ENCODE measurements at places on chromosomes 2 and 18.
A peak's percentile ranks its signal among the peaks of the same experiment; 100 is the strongest.

GRCh38 chr2:101823859-101824258 lies 126.4 kb downstream of the MAP4K4 start:
- no peak for DNase-seq

DNA sequence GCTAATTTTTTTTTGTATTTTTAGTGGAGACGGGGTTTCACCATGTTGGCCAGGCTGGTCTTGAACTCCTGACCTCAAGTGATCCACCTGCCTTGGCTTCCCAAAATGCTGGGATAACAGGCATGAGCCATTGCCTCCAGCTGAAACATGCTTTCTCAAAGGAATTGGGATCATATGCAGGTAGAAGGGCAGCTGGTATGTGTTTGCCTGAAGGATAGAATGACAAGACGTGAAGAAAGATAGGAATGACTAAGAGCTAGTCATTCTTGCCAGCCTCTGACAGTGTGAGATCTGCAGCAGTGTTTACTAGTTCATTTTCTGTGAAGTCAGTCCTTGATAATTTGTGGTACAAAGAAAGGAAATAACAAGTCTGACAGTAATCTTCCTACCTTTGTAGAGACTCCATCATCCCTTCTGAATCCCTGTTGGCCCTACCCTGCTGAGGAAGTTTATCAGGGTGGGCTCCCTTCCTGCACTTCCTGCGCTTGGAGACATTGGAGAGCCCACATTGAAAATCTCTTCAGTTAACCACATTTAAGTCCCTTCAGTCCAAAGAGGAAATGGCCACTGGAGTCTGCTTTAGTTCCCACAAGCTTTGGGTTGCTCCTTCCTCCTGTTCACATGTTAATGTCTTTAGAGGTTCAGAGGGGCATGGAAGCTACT lies 14.7 kb downstream of the CFLAR start:
- DNase-seq, result no peak

DNA sequence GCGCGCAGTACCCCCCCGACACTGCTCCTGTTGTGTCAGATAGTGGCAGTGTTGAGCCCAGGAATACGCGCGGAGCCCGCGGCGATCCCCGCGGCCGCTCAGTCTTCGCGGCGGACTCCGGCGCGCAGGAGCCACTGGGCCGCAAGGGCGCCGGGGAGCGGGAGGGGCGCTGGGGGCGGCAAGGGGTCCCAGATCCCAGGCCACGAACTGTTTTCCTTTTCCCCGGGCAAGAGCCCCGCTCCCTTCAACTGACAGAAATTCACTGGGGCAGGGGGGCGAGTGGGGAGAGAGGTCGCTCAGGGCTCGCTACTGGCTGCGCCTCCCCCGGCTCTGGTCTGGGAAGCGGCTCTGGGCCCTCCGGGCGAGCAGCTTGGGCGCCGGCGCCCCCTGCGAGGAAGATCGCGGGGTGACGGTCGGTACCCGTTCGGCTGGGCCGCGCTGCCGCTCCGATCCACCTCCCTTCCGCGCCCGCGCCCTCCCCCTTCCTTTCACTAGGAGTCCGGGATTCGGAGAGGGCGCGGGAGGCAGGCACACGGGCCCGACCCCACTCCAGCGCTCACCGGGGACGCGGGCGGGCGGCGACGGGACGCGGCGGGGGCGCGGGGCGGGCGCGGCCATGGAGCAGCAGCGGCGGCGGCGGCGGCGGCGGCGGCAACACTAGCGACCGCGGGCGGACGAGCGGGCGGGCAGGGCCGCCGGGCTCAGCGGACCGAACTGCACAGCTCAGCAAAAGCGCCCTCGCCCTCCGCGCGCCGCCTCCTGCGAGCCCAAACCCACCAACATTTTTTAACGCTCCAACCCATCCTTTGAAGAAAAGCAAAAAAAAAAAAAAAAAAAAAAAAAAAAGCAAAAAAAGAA lies 1.4 kb upstream of the SETBP1 start:
- peak; percentile 98 for DNase-seq

- DNase-seq, result no peak
Observed at GRCh38 chr2:134836986-134837385, 1.4 kb upstream of the ACMSD start.

GRCh38 chr18:46155641-46156051 lies 51.5 kb downstream of the HAUS1 start:
- DNase-seq, result no peak

GRCh38 chr2:42340045-42340937 lies 20.7 kb downstream of the COX7A2L start:
- peak; percentile 33 for DNase-seq

- DNase-seq, result no peak
Observed at GRCh38 chr2:237672731-237673129, 45.3 kb downstream of the LRRFIP1 start.

DNA sequence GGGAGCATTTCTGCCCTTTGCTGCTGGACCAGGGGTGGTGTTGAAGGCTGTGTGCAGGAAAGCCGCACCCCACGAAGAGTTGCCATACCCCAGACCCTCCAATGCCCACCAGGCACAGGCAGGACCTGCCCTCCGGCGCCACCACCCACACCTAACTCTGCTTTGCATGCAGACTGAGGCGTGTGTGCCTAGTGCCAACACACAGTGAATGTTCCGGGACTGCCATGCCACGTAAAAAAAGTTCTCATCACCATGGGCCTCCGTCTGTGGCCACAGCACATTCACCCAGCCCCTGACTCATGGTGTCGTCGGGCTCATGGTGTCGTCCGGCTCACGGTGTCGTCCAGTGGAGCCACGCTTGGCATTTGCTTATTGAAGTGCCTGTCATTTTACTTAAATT lies 184.9 kb upstream of the RAB6C start:
- no peak for DNase-seq

DNA sequence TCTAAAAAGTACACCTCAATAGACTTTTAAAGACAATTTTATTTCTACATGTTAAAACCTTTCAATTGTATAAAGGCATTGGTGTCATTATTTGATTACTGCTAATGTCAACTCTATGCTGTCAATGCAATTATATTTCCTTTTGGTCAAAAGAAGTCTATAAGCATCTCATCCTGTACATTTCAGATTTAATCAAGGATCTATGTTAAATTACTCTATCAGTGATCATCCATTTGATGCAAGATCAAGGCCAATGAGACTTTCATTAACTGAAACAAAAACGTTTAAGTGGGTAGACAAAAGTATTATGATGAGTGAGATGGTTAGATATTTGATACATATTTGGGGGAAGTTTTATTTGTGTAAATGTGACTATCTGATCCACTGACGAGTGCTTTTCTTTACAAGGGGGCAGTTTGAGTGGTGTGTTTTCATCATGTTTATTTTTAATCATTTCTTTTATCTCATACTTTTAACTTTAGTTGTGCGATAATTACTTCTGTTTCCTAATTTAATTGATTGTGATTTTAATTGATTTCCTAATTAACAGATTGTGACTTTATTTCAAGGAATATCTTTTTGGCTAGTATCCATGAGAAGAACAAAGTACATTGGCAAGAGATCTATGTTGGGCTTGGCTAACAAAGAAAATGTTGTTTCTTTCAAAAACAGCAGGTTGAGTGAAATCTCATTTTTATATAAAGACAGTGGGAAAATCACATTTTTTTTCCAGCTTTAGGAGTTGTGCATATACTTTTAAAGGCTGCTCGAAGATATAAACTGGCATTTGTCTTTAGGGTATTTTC lies 1.1 kb downstream of the ARHGAP28 start:
- DNase-seq, result no peak

DNA sequence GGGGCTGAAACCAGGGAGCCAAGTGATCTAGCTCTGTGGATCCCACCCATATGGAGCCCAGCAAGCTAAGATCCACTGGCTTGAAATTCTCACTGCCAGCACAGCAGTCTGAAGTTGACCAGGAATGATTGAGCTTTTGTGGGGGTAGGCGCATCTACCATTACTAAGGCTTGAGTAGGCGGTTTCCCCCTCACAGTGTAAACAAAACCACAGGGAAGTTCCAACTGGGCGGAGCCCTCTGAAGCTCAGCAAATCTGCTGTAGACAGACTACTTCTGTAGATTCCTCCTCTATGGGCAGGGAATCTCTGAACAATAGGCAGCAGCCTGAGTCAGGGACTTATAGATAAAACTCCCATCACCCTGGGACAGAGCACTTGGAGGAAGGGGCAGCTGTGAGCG lies 96.7 kb downstream of the CCDC148 start:
- no peak for DNase-seq

- DNase-seq, result no peak
Observed at GRCh38 chr2:79822136-79822535, 309.3 kb downstream of the CTNNA2 start.

- no peak for DNase-seq
Observed at GRCh38 chr2:70894765-70895164, 40.9 kb upstream of the ATP6V1B1 start.

- no peak for DNase-seq
Observed at GRCh38 chr2:98674233-98674964, 56.5 kb downstream of the MGAT4A start.

- DNase-seq, result no peak
Observed at GRCh38 chr2:3298191-3298590, 79.4 kb downstream of the EIPR1 start.

GRCh38 chr2:73779467-73780236 lies at the start of gene DUSP11:
Gene DUSP11 (minus strand): TSS chr2:73780103. CDS start chr2:73779974, 129 bp downstream.
- peak; percentile 88 for DNase-seq

DNA sequence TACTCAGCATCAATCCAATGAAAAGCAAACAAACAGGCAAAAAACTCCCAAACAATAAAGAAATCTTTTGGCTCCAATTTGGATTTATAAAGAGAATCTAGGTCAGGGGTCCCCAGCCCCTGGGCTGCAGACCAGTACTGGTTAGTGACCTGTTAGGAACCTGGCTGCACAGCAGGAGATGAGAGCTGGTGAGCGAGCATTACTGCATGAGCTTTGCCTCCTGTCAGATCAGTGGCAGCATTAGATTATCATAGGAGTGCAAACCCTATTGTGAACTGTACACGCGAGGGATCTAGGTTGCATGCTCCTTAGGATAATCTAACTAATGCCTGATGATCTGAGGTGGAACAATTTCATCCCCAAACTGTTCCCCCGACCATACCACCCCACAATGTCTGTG lies 102.2 kb downstream of the KIAA1328 start:
- DNase-seq, result no peak

- no peak for DNase-seq
Observed at GRCh38 chr18:2826581-2826980, 20.2 kb upstream of the EMILIN2 start.

DNA sequence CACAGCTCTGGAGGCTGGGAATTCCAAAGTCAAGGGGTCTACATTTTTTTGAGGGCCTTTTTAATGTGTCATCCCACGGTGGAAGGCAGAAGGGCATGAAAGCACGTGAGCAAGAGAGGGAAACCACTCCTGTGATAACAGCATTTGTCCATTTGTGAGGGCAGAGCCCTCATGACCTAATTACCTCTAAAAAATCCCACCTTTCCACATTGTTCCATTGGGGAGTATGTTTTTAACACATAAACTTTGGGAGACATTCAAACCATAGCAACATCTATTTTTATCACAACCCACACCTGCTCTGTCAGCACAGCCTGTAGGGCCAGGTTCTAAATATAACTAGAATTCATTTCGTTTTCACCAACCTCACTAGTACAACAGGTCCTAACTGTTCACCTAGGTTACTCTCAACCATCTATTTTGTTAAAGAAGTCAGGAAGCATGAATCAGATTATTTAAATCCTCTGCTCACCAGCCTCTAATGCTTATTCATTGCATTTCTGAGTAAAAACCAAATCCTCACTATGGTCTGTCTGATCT lies 92.2 kb upstream of the DPP10 start:
- no peak for DNase-seq

GRCh38 chr18:28287146-28287545 lies 110.2 kb upstream of the CDH2 start:
- no peak for DNase-seq

GRCh38 chr2:108776475-108776874 lies 10.1 kb upstream of the CCDC138 start:
- DNase-seq, result no peak

GRCh38 chr2:113240915-113241911 lies 37.5 kb downstream of the PAX8 start:
- no peak for DNase-seq

DNA sequence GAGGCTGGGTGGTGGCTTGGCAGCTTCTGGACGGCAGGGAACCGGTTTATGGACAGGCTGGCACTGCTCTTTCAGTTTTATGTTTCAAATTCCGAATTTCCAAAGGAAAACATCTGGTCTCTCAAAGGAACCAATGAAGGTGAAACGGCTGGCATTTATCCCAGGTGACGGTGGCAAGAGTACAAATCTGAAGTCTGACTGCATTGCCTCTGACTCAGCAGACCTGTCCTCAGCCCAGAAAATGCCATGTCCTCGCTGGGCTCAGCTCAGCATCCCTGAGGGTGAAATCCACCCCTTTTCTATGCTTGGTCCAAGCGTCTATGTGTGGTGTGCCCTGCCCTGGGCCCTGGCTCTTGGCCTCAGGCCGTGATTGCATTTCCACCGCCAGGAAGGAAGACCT lies 38.1 kb downstream of the NAPG start:
- DNase-seq, result no peak

DNA sequence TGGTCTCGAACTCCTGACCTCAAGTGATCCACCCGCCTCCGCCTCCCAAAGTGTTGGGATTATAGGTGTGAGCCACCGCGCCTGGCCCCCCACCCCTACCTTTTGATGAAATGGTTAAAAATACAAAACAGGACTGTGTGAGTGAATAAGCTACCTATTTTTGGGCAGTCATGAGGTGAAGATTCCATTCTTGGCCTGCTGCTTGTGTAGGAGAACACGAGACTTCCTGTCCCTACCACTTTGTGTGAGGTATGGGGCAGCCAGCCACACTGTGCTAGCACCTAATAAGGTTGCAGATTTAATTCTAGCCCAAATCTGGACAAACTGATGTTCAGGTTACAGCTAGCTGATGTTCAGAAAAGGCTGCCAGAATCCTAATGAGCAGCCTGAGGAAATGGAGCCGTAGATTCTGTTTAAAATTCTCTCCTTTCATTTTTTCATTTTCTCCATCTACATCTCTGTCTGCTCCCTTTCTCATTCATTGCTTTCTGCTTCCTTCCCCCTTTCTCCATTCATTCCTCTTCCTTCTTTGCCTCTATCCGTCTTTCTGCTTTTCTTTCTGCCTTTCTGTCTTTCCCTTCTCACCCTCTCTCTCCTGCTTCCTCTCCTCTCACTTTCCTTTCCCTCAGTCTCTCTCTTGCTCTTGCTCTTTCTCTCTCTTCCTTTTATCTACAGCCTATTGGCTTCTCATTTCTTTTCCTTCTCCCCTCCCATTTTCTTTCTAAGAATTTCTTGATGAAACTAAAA lies 4.6 kb upstream of the LTBP1 start:
- no peak for DNase-seq

- DNase-seq, result no peak
Observed at GRCh38 chr18:28163201-28163775, 13.6 kb downstream of the CDH2 start.

GRCh38 chr2:216405588-216405987 lies 6.7 kb upstream of the SMARCAL1 start:
- DNase-seq, result no peak

GRCh38 chr18:71878226-71878625 lies 665.9 kb downstream of the CBLN2 start:
- DNase-seq, result no peak

GRCh38 chr2:71694501-71695234 lies 241.3 kb downstream of the DYSF start:
- no peak for DNase-seq

Measured in right kidney (tissue), 9 donors.